ENCODE measurements at places on chromosomes 6 and 20. TPM values are rescaled to one million over a fixed set of nuclear protein-coding genes. Genes with fewer than 3 reads are reported as not detected.

DNA sequence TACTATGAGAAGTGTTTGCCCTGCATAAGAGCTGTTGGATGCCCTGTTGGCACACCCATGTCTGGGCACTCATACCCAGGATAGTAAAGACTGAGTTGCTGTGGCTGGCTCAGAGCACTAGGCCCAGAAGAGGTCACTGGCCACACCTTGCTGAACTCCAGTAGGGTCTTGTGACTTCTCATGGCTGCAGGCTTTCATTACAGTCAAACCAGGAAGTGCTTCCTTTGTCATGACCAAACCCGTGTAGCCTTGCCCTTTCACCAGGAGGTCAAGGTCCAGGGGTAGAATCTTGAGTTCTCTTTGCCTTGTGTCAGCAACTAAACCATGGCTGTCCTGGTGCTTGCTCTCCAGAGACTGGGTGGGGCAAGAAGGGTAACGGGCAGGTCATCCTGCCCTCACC lies 49.5 kb downstream of the CD164 start:
- peak; percentile 15 for DNase-seq

GRCh38 chr20:17895641-17896171 lies 72.9 kb downstream of the SNX5 start:
- DNase-seq = no peak

DNA sequence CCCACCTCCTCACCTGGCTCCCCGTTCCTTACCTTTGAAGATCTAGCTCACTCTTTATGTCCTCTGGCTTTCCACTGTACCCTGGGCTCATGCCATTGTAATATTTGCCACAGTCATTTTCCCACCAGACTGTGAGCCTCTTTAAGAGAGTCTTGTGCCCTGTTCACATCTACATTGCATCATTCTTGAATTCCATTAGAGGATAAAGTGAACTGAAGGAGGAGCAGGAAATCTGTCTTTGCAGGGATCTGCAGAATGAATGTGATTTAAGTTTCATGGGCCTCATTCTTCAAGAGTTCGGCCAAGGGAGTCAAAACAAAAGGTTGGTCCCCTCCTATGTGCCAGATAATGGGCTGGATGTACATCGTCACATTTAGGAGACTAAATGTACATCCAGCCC lies 272.6 kb upstream of the CITED2 start:
- DNase-seq = no peak

GRCh38 chr6:79878142-79878748 lies 69.1 kb downstream of the ELOVL4 start:
- peak; percentile 9 for DNase-seq

DNA sequence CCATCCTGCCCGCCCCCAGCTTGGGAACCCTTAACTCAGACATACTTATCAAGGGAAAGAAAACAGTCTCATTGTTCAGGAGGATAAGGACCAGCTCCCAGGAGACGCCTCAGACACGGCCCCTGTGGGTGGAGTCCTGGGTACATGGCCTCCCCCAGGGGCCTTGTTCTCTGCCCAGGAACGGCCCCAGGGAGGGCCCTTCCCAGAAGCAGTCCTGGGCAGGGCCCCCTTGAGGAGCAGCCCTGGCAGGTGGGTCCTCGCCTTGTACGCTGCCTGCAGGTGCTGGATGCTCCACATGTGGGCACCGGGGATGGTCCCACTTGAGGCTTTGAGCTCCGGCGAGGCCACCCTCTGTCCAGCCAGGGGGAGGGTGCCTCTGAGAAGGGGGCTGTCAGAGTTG lies 4.5 kb upstream of the GATA5 start:
- no peak for DNase-seq

- DNase-seq = no peak
Measured at GRCh38 chr20:37576911-37577310, 49.2 kb upstream of the BLCAP start.

- DNase-seq = no peak
Measured at GRCh38 chr6:143774347-143774746, 68.8 kb upstream of the LTV1 start.

GRCh38 chr6:85390775-85391174 lies 59.1 kb upstream of the NT5E start:
- peak; percentile 93 for DNase-seq

DNA sequence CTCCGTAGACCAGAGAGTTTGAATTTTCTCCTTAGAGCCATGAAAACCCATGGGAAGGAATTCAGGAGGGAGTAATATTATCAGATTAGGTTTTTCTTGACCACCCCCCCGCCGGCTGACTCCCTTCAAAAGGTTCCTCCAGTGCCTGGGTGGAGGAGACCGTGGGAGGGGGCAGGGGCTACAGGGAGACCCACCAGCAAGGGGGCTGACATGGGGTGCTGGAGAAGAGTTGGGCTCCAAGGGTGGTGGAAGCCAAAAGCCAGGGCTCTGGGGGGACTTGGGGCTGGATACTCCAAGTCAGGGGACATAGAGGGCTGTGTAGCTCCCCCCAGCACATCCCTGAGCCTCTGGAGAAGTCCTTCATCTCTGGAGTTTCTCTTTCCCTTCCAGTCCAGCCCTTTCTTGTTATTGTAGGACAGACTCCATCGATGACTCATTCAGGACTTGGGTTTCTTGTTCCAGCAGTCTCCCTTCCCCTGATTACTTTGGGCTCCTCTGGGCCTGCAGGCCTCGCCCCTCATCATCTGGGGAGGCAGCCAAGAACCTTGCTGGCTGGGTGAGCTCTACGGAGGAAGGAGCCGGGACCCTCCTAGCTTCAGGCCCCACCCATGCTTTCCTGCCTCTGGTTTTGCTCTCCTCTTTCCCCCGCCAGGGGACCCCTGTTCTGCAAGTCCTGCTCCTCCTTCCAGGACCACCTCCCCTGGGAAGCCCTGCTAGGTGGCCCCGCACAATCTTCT lies 10.5 kb upstream of the KIAA1755 start:
- peak; percentile 93 for DNase-seq

DNA sequence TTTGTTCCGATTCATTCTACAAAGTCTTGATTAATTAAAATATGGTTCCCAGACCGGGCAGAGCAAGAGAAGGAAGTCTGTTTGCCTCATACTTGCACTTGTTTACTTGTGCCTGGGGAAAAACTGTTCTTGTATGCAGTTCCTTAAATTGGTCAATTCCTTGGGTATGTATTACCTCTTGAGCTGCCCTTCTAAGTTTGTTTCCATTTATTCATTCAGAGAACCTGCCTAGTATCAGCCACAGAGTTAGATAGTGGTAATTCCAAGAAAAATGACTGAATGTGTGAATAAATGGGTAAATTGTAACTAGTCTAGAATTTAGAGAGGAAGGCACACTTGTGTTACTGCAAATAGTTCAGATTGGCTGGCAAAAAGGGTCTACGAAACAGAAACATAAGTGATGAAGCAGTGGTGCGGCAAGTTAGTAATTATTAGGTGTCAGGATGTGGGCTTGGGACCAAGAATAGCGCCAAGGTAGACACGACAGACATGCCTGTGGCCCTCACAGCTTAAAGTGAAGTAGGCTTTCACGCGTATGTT lies 525 bp upstream of the MAK start:
- peak; percentile 66 for DNase-seq

DNA sequence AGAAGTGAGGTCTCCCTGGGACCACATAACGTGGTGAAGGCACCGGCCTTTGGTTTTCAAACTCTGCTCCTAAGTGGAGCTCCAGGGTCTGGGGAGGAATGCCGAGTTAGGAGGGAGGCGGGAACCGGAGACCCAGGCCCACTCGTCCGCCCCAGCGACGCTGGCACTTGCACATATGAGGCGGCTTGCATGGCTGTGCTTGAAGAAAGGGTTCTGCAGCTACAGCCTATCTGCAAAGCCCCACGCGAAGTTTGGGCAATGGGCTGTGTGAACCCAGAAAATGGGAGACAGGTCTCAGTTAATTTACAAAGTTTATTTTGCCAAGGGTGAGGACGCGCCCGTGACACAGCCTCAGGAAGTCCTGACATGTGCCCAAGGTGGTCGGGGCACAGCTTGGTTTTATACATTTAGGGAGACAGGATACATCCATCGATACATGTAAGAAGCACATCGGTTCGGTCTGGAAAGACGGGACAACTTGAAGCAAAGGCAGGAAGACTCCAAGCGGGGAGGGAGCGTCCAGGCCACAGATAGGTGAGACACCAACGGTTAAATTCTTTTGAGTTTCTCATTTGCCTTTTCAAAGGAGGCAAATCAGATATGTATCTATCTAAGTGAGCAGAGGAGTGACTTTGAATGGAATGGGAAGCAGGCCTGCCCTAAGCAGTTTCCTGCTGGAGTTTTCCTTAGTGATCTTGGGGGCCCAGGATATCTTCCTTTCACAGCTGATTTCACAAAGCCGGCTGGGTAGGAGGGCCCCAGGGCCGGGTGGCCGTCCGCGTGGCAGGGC lies 782 bp upstream of the PCMTD2 start:
- no peak for DNase-seq

GRCh38 chr6:6823568-6824224 lies 235.2 kb downstream of the LY86 start:
- DNase-seq = no peak

- DNase-seq = no peak
Measured at GRCh38 chr6:125393449-125393858, 91.7 kb upstream of the HDDC2 start.

DNA sequence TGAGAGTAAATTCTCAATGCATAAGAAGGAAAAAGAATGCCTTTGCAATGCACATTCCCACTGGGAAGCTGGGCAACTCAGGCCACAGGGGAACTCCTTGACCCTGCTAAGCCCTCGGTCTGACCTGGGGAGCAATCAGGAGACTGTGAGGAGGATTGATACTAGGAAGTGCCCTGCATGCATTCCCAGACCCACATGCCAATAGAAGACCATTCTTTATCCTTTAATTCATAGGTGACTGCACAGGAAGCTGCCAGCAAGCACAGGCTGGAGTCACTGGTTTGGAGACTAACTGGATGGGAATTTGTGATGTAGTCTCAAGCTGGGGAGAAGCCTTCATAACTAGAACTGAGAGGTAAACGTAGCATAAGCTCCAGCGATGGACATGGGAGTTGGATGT lies 1012.7 kb downstream of the EYS start:
- peak; percentile 54 for DNase-seq

GRCh38 chr20:61875996-61876395 lies 189.7 kb downstream of the TAF4 start:
- no peak for DNase-seq

GRCh38 chr20:63394069-63394919 lies 33.1 kb upstream of the CHRNA4 start:
- no peak for DNase-seq

DNA sequence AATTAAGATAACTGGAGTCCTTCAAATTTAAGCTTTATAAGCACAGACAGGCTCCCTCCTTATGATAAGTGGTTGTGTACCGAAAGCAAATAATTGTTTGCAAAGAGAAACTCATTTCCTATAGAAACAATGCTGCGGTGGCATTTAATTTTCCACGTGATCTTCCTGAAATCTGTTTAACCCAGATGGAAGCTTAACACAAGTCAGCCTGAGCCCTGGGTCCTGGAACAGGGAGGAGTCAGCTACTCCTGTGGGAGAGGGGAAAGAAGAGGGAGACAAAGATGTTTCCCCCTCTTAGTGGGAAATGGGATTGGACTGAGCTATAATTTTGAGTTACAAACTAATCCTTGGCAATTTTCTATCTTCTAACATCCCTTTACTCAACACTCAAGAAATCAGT lies 136.5 kb downstream of the ELOVL4 start:
- DNase-seq = no peak

GRCh38 chr6:157974967-157975366 lies 6.7 kb upstream of the SYNJ2 start:
- no peak for DNase-seq

DNA sequence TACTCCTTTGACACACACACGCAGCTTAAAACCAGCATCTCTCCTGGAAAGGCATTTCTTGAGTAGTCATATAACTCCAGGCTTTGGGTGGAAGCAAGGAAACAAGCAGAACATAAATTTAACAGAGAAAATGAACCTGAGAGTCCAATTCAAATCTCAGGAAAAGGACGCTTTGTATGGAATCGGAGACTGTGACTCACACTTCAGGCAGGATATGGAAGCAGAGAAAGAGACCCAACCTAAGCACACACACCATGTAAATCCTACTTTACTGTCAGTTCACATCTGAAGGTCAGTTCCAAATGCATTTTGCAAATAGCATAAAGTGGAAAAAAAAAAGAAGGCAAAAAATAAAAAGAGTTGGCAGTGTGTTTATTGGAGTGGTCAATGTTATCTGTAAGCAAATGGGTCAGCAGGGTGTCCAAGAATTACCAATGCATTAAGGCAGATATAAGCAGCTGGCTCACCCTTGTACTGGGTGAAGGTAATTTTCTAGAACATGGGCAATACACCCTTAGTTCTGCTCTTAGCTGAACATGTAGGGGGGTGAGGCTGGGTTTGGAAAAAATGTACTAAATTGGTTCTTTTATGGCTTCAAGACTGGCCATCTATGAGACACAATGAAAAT lies 283.7 kb upstream of the NT5E start:
- no peak for DNase-seq

DNA sequence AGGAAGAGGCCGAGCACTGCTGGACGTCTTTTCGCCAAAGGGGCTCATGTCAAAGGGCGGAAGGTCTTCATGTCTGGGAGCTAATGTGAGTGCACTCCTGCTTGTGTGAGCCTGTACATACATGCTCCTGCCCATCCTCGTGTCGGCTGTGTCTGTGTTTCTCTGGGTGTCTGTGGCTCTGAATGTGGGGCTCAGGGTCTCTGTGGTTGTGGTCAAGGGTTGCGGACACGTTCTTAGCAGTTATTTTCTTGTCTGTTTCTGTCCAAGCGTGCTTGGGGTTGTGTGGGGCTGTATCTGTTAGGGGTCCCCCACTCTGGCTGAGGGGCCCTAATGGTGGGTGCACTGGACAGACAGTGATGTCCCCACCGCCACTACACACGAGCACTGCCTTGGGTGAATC lies 2.9 kb downstream of the AVP start:
- DNase-seq = no peak

GRCh38 chr6:168374541-168375071 lies 55.0 kb upstream of the DACT2 start:
- DNase-seq = no peak

GRCh38 chr20:58883241-58883691 lies 30.8 kb downstream of the GNAS start:
- DNase-seq = no peak

GRCh38 chr6:158707120-158707820 lies 57.4 kb downstream of the SYTL3 start:
- peak; percentile 65 for DNase-seq

DNA sequence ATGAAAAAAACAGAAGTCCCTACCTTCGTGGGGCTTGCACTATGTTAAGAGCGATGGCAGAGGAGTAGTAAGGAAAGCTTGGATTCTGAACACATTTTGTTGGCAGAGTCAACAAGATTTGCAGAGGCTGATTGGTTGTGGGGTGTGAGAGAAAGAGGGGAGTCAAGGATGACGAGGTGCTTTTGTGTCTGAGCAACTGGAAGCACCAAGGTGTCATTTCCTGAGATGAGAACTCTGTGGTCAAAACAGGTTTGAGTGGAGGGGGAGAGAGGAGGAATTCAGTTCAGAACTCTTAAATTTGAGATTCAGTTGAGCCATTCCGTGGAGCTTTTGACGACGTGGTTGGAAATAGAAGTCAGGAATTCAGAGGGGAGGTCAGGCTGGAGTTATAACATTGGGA lies 3.5 kb downstream of the OCSTAMP start:
- no peak for DNase-seq

The CRISP2 gene
- total RNA-seq = 0.10 TPM

The CAGE1 gene
- not detected for total RNA-seq

The TRAM2 gene
- total RNA-seq = 11.5 TPM

The SLC35D3 gene
- total RNA-seq = not detected

The VNN1 gene
- 2.2 TPM for total RNA-seq

The BACH2 gene
- total RNA-seq = 0.52 TPM

All from renal cortical epithelial cell (primary cell).